ENCODE measurements at places on chromosomes 7 and 10. TPM values are rescaled to one million over a fixed set of nuclear protein-coding genes. Genes with fewer than 3 reads are reported as not detected.

GRCh38 chr10:131199646-131200045, 111.9 kb downstream of the TCERG1L start:
- peak; percentile 13 for DNase-seq

GRCh38 chr7:29346231-29346978, 151.8 kb downstream of the CHN2 start:
- no peak for DNase-seq

Gene AKR1B15
- total RNA-seq, result not detected

Gene TMEM229A
- total RNA-seq, result 0.71 TPM

GRCh38 chr10:110408203-110408871, 89.4 kb upstream of the DUSP5 start:
- DNase-seq, result no peak

Gene CFAP58
- total RNA-seq, result 0.66 TPM

DNA sequence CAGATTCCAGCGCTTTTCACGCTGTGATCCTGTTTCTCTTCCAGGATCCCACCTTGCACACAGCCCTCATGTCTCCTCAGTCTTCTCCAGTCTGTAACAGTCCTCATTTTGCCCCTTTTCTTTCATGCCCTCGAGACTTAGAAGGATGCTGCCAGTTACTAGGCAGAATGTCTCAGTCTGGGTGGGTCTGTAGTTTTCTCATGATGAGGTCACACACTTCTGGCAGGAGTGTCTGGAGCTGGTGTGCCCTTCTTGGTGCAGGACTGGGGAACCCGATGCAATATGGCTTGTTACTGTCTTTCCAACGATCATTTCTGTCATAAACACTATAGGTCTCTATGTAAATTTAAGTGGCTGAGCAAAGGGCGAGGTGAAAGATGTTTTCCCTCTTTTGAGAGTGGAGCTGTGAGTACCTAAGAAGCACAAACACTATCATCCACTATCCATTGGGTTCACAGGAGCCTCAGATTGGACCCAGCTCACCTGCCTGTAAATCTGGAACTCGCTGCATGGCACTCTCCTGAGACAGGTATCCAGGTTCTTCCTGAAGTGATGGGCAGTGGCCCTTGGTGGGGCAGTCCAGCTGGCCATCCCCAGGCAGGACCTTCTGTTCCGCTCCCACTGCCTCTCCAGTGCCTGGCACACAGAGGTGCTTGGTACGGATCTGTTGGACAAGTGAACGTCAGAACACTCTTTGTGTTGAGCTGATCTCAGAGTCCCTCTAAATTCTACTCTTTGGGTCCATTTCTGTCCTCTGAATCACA, 64.3 kb upstream of the ZNF32 start:
- no peak for DNase-seq

DNA sequence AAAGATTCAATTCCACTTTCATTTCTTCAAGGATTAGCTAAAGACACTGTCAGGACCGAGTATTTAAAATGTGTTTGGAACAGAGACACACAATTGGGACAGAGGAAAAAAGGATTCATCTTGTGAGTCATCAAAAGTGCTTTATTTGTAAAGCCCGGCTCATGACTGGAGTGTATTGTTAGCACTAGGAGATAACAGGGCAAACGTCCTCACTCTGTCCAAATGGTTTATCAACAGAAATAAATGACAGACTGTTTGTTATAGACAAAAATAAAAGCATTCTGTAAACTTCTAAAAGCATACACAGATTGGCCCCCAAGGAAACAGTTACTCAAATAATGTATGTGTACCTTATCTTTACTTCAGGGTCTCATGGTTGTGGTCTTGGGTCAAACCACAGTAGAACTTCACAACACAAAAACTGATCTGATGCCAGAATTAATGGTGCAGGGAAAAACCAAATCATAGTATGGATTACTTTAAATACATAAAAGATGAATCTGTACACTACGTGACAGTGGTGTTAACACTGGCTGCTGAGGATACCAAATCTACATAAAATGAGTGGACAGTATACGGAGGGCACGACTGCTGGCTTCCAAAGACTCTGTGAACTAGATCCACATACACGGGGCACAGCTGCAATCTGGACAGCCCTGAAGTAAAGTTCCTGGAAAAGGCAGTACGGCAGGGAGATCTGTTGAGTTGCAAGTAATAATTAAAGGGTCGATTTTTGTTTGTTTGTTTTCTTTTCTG, 179.4 kb downstream of the PIP4K2A start:
- no peak for DNase-seq

DNA sequence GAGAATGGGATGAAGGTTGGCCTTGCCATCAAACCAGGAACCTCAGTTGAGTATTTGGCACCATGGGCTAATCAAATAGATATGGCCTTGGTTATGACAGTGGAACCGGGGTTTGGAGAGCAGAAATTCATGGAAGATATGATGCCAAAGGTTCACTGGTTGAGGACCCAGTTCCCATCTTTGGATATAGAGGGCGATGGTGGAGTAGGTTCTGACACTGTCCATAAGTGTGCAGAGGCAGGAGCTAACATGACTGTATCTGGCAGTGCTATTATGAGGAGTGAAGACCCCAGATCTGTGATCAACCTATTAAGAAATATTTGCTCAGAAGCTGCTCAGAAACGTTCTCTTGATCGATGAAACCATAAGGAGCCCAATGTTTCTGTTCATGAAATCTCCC, 637 bp downstream of the RPEL1 start:
- DNase-seq, result no peak

- DNase-seq, result no peak
These were observed 4.6 kb downstream of the NET1 start for GRCh38 chr10:5416981-5417380.

Gene DCLRE1C
- total RNA-seq, result 9.7 TPM

- no peak for DNase-seq
These were observed 12.6 kb downstream of the BEND7 start for GRCh38 chr10:13516176-13516575.

- no peak for DNase-seq
These were observed 121.6 kb downstream of the CDK6 start for GRCh38 chr7:92714767-92715166.

- no peak for DNase-seq
These were observed 26.4 kb downstream of the DRGX start for GRCh38 chr10:49369216-49370162.

Gene VSTM2A
- total RNA-seq, result 3.6 TPM

Gene MEIG1
- not detected for total RNA-seq

DNA sequence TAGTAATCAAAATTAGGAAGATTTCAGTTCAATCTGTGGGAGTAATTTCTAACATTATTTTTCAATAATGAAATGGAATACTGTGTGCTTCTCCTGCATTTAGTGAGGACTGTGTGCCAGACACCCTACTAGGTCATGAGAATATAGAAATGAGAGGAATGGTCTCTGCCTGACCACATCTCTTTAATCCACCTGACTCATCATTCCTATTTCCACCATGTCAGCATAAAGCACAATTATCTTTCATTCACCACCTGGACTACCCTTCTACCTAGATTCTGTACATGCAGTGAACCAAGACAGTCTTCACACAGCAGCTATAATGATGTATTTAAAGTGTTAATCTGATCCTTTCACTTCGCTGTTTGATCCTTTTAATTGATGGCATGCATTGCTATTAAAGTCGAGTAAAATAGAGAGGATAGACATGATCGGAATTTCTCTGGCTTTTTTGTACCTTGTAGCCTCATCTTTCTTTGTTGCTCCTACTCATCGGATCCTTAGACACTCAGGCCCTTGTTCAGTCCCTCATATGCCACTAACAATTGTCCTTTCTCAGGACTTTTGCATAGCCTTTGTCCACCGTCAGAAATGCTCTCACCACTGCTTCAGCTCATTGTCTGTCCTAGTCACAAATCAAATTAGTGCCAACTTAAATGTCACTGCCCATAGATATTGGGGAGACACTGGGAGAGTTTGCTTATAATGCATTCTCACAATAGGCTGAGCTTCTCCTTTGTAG, 1037.1 kb downstream of the REEP3 start:
- no peak for DNase-seq

Gene C7orf57
- total RNA-seq, result not detected
